ENCODE measurements at places on chromosomes 12 and 14. TPM values are rescaled to one million over a fixed set of nuclear protein-coding genes. Genes with fewer than 3 reads are reported as not detected.

The TRPV4 gene
- not detected for total RNA-seq

The DCP1B gene
- 13.5 TPM for total RNA-seq

The ACRBP gene
- total RNA-seq: 0.88 TPM

The RNF212B gene
- total RNA-seq: not detected

The CCDC198 gene
- not detected for total RNA-seq

The ZC2HC1C gene
- 0.97 TPM for total RNA-seq

The SERPINA5 gene
- total RNA-seq: not detected

The SLC41A2 gene
- total RNA-seq: 8.3 TPM

The GOLGA5 gene
- total RNA-seq: 16.2 TPM

The SOAT2 gene
- total RNA-seq: 1.2 TPM

The KRT74 gene
- not detected for total RNA-seq

The NGB gene
- total RNA-seq: not detected

The TAS2R30 gene
- total RNA-seq: 1.0 TPM

The METTL3 gene
- total RNA-seq: 64.9 TPM

The TEP1 gene
- 29.9 TPM for total RNA-seq

The KRT75 gene
- not detected for total RNA-seq

The B4GALNT1 gene
- total RNA-seq: 3.2 TPM

The IPO8 gene
- total RNA-seq: 56.9 TPM

The HOTAIR gene
- not detected for total RNA-seq

The NPFF gene
- not detected for total RNA-seq

The PAX9 gene
- not detected for total RNA-seq

The CLEC6A gene
- not detected for total RNA-seq

The OVCH1 gene
- not detected for total RNA-seq

The KRT73 gene
- total RNA-seq: not detected

The HCAR2 gene
- total RNA-seq: not detected

The MRPS35 gene
- total RNA-seq: 62.8 TPM

The KERA gene
- not detected for total RNA-seq

Data from activated CD8-positive, alpha-beta memory T cell treated with anti-CD3 and anti-CD28 coated beads for 36 hours (primary cell).